ENCODE measurements at places on chromosomes 3 and 15. TPM values are rescaled to one million over a fixed set of nuclear protein-coding genes. Genes with fewer than 3 reads are reported as not detected.

The LRRN1 gene
- 0.55 TPM for total RNA-seq

The SPATA12 gene
- total RNA-seq = not detected

The CPLX3 gene
- not detected for total RNA-seq

DNA sequence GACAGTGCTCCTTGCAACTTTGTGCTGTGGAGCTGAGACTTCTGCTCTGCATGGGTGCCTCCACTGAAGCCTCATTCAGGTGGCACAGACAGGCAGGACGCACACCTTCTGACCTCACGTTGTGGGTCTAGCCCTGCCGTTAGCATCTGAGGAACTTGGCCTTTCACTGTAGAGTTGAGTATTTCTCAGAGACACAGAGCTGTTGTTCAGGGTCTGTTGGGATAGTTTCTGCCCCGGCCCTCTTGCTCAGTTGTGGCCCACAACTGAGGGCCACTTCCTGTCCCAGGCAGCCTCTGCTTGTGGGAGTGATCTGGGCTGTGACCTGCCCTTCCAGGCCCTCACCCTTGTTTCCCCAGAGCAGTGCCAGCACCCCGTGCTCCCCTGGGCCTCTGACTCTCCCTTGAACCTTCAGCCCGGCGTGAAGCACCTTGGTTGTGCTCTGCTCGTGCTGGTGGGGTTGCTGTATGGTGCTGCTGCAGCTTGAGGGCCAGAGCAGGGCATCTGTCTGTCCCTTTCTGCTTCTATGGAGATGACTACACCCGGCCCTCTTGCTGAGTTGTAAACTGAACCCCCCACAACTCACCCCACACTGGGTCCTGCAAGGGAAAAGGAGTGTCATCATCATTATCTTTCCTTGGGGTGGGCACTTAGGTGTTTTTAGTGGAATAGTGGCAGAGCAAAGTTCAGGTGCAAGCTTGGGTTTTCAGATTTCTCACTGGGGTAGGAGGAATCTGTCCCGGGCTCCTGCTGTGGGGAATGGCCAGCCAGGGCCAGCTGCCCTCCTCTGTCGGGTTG is 11.7 kb downstream of the BAHD1 start:
- DNase-seq = no peak
- peaks cover 73% of the 10 kb centered on the region for H3K4me1 ChIP-seq
- H3K36me3 ChIP-seq = no peaks in the 10 kb centered on the region
- no peak overlapping the region for H3K4me3 ChIP-seq
- H3K27ac ChIP-seq = peak overlapping the region; percentile 60

DNA sequence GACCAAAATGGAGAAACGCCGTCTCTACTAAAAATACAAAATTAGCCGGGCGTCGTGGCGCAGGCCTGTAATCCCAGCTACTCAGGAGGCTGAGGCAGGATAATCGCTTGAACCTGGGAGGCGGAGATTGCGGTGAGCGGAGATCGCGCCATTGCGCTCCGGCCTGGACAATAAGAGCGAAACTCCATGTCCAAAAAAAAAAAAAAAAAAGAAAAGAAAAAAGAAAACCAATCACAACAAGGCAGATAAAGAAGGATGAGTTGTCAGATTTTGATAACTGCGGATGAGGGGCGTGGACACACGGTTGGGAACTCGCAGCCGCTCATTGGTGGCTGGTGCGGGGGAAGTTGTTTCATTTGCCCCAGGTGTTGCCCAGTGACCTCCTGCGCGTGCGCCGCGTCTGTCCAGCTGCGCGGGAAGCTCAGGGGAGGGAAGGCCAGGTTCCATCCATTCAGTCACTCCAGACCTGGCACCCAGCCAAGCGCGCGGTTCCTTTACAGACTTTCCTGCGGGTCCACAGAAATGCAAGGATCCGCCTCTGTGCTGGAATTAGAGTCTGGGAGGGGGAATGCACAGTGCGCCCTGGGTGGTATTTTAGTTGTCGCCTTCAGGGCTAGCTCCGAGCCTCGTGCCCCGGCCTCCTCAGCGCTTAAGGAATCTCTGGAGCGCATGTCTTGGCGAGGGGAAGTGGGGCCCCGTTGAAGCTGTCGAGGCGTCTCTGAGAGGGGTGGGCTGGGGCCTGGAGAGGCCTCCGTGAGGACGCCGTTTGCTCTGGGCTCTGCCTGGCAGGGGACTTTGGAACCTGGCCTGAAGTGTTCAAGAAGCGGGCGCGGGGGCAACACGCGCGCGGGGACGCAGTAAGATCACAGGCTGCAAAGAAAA is 708 bp upstream of the GCHFR start:
- no peaks in the 10 kb centered on the region for H3K27me3 ChIP-seq
- peaks cover 7% of the 10 kb centered on the region for H3K4me1 ChIP-seq
- H3K36me3 ChIP-seq = no peaks in the 10 kb centered on the region
- peak overlapping the region; percentile 85 for H3K27ac ChIP-seq
- peak overlapping the region; percentile 62 for H3K4me3 ChIP-seq
- DNase-seq = peak; percentile 85

GRCh38 chr15:43168192-43169107 is 16.8 kb upstream of the CCNDBP1 start:
- peaks cover 5% of the 10 kb centered on the region for H3K4me1 ChIP-seq
- H3K4me3 ChIP-seq = no peak overlapping the region
- peak overlapping the region; percentile 11 for H3K27ac ChIP-seq
- DNase-seq = no peak

GRCh38 chr3:61360297-61360965 is 109.2 kb upstream of the FHIT start:
- no peaks in the 10 kb centered on the region for H3K36me3 ChIP-seq
- no peak overlapping the region for H3K4me3 ChIP-seq
- DNase-seq = no peak

DNA sequence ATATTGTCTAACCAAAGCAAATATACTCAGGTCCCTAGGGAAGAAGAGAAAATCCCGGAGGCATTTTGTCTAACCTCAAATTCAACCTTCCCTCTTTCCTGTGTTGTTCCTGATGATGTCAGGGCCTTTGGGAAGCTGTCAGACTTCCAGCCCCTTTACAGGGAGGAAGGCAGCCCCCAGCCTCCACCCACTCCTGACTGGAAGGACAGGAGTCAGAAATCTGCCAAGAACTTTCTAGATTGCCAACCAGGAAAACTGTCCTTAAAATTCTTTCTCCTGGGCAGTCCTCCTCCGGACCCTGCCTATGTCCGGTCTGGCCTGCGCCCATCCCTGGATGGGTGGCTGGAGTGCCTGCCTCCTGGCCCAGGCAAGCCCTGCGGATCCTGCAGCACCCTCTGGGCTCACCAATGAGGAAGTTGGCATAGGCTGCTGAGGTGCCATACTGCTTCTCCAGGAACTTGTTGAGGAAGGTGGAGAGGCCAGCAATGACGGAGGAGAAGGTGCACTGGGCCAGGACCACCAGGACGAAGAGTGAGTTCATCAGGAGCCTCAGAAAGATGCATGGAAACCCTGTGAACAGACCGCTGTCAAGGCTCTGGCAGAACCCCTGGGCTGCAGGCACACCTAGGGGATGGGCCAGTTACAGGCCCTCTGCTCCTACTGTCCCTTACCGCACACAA is 52.6 kb upstream of the RAB6B start:
- no peaks in the 10 kb centered on the region for H3K4me1 ChIP-seq
- H3K4me3 ChIP-seq = no peak overlapping the region
- DNase-seq = no peak

- DNase-seq = no peak
- no peaks in the 10 kb centered on the region for H3K27me3 ChIP-seq
- H3K4me1 ChIP-seq = peaks cover 3% of the 10 kb centered on the region
- H3K27ac ChIP-seq = peak overlapping the region; percentile 43
Measured at GRCh38 chr3:195119461-195120266, 151.3 kb downstream of the XXYLT1 start.

DNA sequence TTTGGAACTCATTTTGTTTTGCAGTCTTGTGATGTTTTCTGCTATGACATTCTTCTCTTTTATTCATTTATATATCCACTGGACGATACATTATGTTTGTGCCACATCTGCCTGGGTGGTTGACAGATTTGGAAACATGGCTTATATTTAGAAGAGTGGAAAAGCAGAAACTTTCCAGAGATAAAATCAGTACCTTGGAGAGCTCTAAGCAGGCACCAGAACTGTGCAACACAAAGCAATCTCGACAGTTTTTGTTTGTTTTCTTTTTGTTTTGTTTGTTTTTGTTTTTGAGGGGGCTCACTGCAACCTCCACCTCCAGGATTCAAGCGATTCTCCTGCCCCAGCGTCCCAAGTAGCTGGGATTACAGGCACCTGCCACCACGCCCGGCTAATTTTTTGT is 45.5 kb downstream of the SYN2 start:
- H3K36me3 ChIP-seq = no peaks in the 10 kb centered on the region
- DNase-seq = no peak
- H3K4me1 ChIP-seq = no peaks in the 10 kb centered on the region
- H3K27ac ChIP-seq = no peak overlapping the region
- no peaks in the 10 kb centered on the region for H3K27me3 ChIP-seq
- H3K4me3 ChIP-seq = no peak overlapping the region

- H3K27me3 ChIP-seq = no peaks in the 10 kb centered on the region
- peak overlapping the region; percentile 63 for H3K4me3 ChIP-seq
- peaks cover 30% of the 10 kb centered on the region for H3K4me1 ChIP-seq
- H3K36me3 ChIP-seq = no peaks in the 10 kb centered on the region
- peak overlapping the region; percentile 87 for H3K27ac ChIP-seq
Measured at GRCh38 chr15:90200534-90201129, 498 bp upstream of the SEMA4B start.

- DNase-seq = no peak
- H3K36me3 ChIP-seq = no peaks in the 10 kb centered on the region
- H3K4me1 ChIP-seq = no peaks in the 10 kb centered on the region
- no peak overlapping the region for H3K4me3 ChIP-seq
- H3K27ac ChIP-seq = no peak overlapping the region
Measured at GRCh38 chr3:141009496-141009895, 41.7 kb upstream of the SPSB4 start.

GRCh38 chr3:126540342-126540849 is 16.4 kb downstream of the CHST13 start:
- peaks cover 18% of the 10 kb centered on the region for H3K27me3 ChIP-seq
- no peak overlapping the region for H3K27ac ChIP-seq
- peak; percentile 20 for DNase-seq
- no peak overlapping the region for H3K4me3 ChIP-seq

GRCh38 chr3:150495563-150496168 is 50.6 kb downstream of the SERP1 start:
- H3K4me3 ChIP-seq = no peak overlapping the region
- H3K36me3 ChIP-seq = no peaks in the 10 kb centered on the region
- no peaks in the 10 kb centered on the region for H3K27me3 ChIP-seq
- DNase-seq = no peak
- H3K27ac ChIP-seq = no peak overlapping the region
- no peaks in the 10 kb centered on the region for H3K4me1 ChIP-seq

DNA sequence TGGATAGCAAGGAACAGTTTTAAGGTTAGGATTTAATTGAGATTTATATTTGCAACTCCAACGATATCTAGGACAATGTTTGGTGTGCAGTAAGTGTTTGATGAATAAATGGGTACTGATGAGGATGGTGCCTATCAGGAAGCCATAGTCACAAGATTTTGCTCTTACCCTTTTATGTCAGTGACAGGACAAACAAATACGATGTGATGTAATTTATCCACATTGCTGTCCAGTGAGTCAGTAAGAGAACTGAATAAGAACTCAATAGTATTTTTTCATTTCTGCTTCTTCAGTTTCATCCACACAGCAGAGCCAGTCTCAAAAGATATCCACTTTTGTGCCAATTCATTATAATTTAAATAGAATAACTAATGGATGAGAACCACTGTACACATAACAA is 18.5 kb downstream of the C3orf85 start:
- peaks cover 7% of the 10 kb centered on the region for H3K4me1 ChIP-seq
- no peak for DNase-seq
- H3K4me3 ChIP-seq = no peak overlapping the region
- no peaks in the 10 kb centered on the region for H3K36me3 ChIP-seq
- no peaks in the 10 kb centered on the region for H3K27me3 ChIP-seq

GRCh38 chr15:65877749-65878148 is 8.5 kb downstream of the RAB11A start:
- no peak for DNase-seq
- no peaks in the 10 kb centered on the region for H3K4me1 ChIP-seq
- no peak overlapping the region for H3K4me3 ChIP-seq
- H3K36me3 ChIP-seq = peaks cover 28% of the 10 kb centered on the region
- H3K27me3 ChIP-seq = no peaks in the 10 kb centered on the region
- no peak overlapping the region for H3K27ac ChIP-seq

- no peaks in the 10 kb centered on the region for H3K27me3 ChIP-seq
- no peaks in the 10 kb centered on the region for H3K36me3 ChIP-seq
- no peak overlapping the region for H3K27ac ChIP-seq
- H3K4me3 ChIP-seq = no peak overlapping the region
- no peak for DNase-seq
- no peaks in the 10 kb centered on the region for H3K4me1 ChIP-seq
Measured at GRCh38 chr3:186668426-186668825, 2.6 kb downstream of the HRG start.

- no peak overlapping the region for H3K4me3 ChIP-seq
- no peak overlapping the region for H3K27ac ChIP-seq
- peak; percentile 53 for DNase-seq
- no peaks in the 10 kb centered on the region for H3K27me3 ChIP-seq
- no peaks in the 10 kb centered on the region for H3K4me1 ChIP-seq
Measured at GRCh38 chr3:195094191-195094921, 176.6 kb downstream of the XXYLT1 start.

DNA sequence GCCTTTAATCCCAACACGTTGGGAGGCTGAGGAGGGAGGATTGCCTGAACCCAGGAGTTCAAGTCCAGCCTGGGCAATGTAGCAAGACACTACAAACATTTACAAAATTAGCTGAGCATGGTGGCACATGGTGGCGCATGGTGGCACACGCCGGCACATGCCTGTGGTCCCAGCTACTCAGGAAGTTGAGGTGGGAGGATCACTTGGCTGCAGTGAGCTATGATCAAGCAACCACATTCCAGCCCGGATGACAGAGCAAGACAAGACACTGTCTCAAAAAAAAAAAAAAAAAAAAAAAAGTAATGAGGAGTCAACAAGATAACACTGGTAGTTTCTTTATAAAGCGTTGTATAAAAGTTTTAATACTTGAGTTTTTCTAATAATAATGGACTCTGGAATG is 10.1 kb downstream of the FEZF2 start:
- no peaks in the 10 kb centered on the region for H3K36me3 ChIP-seq
- no peak overlapping the region for H3K4me3 ChIP-seq
- peaks cover 54% of the 10 kb centered on the region for H3K27me3 ChIP-seq
- DNase-seq = no peak
- H3K4me1 ChIP-seq = no peaks in the 10 kb centered on the region

DNA sequence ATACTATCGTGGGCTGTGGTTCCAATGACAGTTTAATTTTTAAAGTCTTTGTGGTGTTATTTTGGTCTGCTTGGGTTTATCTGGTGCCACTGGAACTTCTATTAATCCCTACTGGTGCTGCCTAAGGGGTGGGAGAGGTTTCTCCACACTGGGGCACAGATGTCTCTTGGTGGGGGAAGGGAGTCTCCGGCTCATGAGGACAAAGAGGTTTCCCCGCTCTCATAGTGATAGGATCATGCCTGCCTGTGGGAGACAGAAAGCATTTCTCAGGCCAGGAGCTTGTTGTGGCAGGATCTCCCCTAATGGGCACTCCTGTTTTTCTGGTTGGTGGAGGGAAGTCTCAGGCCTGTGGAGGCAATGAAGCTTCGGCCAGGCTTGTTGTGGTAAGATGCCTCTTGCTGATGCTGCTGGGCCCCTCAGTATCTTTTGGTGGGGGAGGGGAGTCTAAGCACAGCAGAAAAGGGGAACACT is 84.3 kb upstream of the THRB start:
- no peak overlapping the region for H3K4me3 ChIP-seq
- H3K36me3 ChIP-seq = no peaks in the 10 kb centered on the region
- no peaks in the 10 kb centered on the region for H3K27me3 ChIP-seq
- H3K4me1 ChIP-seq = no peaks in the 10 kb centered on the region
